ENCODE measurements at places on chromosomes 2 and 18.

- DNase-seq = no peak
Measured at GRCh38 chr2:223598994-223599639, 3.0 kb downstream of the SCG2 start.

GRCh38 chr2:23653326-23653725 is 268.3 kb downstream of the KLHL29 start:
- no peak for DNase-seq

- no peak for DNase-seq
Measured at GRCh38 chr18:75421656-75422055, 5.8 kb downstream of the SMIM21 start.

DNA sequence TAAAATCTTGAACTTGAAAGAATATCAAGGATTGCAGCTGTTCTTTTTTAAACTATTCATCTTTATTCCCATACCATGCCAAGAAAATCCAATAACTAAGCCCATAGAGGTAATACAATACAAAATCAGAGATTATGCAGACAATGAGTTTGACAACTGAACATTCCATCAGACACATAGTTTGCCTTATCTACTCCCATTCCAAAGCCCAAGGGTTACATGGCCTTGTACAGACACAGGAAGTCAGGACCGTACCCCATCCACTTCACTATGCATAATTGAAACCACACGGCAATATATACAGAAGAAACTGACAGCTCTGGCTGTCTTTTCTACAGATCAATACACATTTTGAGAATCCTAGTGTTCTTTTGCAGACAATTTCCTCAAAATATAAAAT is 181.3 kb downstream of the TMX3 start:
- no peak for DNase-seq

GRCh38 chr2:110167326-110168000 is 37.4 kb downstream of the NPHP1 start:
- no peak for DNase-seq

DNA sequence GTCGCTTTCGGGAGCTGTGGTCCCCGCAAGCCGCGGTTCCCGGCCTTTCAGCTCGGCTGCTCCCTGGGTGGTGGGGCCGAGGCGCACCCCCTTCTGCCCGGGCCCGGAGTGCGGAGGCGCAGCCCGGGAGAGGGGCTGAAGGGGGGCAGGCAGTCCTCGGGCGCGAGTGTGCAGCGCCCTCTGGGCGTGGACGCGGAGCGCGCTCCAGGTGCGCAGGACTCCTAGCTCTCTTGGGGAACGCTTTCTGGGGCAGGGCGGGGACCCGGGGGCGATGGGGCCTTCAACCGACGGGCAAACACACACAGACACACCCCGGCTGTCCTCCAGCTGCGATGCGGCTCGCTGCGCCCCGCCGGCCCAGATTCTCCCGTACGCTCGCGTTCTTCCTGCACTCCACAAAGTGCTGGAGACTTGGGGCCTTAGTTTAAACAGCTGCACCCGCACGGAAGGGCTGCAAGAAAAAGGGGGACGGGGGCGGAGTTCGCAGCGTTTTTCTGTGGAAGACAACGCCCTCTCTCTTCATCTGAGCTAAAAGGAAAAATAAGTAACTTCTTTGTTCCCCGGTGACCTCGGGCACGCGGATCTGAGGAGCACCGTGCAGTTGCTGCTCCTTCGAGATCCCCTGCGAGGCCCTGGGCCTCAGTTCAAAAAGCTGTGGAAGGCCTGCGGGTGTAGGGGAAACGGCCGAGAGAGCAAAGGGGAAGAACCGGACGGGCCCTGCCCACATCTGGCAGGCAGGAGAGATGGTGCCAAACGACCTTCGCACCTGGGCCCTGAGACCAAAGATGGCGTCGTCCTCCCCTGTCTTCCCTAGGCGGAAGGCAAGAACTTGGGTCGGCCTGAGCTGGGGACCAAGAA is 593 bp upstream of the SDC1 start:
- no peak for DNase-seq

- DNase-seq = no peak
Measured at GRCh38 chr2:45131587-45131986, 122.3 kb upstream of the SIX2 start.

DNA sequence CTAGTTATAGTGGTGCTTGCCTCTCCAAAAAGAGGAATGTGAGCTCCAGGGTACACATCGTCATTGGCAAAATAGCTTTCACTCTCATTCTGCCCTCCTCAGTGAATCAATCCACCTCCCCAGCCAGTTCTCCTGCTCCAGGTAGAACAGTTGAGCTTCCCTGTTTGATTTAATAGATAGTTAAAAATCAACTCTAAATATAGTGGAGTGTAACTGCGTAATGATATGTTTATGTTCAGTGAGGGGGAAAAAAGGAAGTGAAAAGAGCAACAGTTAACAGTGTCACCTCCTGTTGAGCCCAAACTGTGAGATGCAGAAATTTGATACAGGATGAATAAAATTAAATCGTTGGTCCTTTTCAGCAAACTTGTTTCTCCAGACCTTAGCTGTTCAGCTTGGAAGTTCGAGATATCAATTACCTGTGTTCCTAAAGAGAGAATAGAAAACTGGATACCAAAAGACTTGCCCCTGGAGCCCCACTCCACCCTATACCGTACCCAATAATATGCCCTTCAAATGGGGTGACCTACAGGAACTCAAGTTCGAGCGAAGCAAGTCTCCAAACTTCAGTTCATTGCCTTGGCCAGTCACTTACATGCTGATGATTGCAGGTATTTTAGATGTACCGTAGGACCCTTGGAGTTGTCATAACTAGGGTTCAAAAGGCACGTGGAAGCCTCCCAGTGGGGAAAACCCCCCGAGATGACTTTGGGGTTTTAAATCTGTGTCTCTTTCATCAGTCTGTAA is 708.4 kb downstream of the RNF144A start:
- no peak for DNase-seq

DNA sequence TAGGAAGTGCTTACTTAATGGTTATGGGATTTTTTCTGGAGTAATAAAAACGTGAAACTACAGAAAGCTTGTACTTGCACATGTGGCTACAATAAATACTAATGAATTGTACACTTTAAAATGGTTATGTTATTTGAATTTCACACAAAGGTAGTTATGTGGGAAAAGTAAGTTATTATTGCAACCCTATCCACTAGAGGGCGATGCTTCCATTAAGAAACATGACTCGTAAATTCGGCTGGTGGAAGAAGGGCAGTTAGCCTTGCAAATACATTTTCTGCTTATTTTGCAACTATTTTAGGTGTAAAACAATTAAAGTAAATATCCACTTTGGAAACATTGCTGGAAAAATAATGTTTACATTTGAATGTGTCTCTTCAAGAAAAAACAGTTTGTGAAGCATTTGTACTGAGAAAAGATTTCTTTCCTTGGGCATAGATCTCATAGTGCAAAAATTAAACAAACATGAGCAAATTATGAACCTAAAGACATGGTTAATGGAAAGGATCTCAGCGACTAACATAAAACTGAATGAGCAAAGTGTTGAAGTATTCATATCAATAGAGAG is 68.1 kb upstream of the CSRNP3 start:
- no peak for DNase-seq

DNA sequence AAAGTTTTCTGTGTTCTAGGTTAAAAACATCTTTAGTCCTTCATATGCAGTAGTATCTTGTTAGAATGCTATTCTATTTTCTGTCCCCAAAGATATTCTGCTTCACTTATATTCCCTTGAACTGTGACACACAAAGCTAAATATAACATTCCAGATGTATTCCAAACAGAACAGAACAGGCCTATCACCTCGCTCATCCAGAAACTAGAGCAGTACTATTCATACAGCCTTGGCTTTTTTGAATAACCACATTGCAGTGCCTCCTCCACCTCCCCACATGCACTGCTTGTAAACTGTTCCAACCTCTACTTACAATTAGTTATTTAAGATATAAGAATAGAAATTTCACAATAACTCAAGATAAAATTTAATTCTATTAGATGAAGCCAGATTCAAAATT is 196.8 kb downstream of the EXOC6B start:
- DNase-seq = no peak

DNA sequence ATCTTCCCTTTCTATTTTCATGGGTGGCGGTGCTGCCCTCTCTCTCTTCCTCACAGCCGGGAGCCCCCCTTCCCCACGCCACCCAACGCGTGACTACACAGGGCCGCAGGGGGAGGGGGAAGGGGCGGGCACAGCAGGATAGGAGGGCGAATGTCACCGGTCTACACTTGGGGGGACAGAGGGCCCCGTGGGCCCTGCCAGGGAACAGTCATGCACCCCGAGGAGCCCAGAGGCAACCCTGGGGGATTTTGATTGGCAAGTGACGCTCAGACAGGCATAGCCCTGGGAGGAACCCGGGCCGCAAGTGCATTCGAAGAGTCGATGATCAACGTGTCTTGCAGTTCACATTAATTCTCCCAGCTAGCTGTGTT is 91.1 kb upstream of the ANKRD30BL start:
- no peak for DNase-seq

- DNase-seq = no peak
Measured at GRCh38 chr2:232523682-232524597, 2.0 kb upstream of the CHRND start.

DNA sequence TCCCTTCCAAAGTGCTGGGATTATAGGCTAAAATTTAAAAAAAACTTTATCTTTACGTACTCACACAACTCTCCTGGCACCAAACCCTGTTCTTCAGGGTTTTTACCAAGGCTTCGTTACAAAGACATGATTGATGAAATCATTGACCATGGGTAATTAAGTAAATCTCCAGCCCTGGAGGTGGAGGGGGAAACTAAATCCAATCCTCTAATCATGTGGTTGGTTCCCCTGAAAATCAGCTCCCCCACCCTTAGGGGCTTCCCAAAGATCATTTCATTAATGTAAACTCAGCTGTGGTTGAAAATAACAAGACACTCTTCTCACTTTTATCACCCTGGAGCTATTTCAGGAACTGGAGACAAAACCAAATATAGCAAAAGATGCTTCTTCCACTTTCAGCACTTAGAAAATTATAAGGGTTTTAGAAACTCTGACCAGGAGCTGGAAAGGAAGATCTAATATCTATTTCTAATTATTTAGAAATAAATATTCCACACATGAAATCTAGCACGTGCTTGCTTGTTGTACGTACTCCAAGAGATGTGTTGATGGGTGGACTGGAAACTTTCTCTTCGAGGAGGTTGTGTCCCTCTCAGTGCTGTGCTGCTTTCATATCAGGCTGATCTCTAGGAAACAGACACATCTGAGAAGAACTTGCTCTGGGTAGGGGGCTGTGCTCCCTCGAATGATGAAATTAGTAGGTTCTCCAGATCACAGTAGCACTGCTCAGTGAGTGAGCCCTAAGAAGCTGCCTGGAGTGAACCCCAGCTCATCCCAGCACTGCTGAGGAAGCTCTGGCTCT is 67.2 kb downstream of the SMAD4 start:
- no peak for DNase-seq

DNA sequence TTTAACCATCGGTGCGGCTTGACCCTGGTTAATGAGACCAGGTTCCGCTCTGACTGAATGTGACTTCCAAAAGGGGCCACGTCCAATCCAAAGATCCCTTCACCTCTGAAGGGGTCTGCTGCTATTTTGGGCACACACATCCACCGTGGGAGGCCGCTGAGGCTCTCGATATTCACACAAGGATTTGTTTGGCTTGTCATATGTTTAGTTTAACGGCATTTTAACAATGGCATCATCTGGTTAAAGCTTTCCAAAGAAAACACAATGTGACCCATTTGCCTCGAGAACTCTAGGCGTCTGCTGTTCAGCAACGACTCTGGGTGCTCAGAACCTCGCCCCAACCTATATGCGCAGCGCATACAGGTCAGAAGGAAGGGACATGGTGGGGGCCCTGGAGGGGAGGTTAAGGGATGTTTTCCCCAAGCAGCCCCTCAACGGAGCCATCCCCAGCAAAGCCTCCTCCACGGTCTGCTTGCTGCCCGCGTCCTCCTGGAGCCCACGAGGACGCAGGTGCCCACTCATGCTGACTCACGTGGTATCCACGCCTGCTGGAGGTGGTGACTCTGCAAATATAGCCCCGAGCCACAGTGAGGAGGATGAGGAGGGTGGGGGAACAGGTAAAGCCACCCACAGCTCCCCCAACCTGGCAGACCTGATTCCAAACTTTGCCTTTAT is 260.3 kb downstream of the HDAC4 start:
- no peak for DNase-seq

- no peak for DNase-seq
Measured at GRCh38 chr2:47129191-47129706, 25.9 kb downstream of the STPG4 start.

DNA sequence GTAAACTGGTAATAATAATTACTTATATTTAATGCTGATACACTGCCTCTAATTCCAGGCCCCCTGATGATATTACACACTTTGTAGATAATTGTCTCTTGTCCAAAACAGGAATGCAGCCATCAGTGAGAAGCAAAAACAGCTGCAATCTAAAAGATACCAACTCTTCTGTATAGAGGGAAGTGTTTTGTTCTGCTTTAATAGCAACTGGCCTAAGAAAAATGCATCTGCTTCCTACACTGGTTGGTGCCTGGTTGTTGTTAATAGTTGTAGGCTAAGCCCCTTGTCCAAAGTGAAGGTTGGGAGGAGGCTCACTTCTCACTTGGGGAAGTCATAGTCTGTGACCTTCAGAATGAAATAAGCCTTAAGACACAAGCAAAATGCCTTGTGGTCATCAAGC is 332.0 kb downstream of the ZNF521 start:
- DNase-seq = no peak

DNA sequence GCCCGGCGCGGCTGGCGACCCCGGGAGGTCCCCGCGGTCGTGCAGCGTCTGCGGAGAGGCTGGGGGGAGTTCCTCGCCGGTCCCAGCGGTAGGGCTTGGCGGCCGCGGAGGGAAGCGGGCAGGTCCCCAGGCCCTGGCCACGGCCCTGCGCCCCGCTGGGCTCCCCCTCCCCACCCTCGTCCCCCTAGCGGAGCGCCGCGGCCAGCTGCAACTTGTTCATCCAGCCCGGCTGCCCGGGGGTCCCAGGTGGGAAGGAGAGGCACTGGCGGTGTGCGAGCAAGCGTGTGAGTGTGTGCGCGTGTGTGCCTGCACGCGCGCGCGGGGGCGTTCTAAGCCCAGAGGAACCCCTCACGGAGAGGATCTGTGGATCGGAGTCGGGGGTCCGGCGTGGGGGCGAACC is 1.3 kb downstream of the PTPRM start:
- DNase-seq = no peak

- no peak for DNase-seq
Measured at GRCh38 chr18:52403291-52404021, 63.5 kb downstream of the DCC start.

DNA sequence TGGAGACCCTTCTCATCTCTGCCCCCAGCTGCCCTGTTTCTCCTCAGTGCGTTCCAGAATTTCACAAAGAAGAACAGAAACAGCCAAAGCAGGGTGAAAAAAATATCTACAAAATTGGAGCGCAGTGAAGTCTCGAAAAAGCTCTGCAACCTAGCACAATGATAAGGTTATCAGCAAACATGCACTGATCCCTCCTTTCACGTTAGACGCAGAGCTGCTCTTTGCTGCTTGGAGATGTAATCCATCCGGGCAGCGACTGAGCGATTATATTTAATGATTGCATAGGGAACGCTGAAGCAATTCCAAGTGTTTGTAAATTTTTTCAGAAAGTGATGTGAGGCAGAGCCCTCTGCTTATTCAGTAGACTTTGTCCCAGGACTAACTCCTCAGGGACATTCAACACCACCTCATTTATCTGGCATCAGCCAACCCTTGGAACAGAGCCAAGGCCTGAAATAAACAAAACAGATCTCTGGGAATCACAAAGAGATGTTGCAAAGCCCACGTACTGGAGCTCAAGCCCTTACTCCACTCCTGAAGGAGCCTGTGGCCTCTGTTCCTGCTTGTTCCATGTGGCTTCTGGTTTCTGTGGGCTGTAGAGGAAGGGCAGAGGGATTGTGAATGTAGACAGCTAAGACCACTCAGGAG is 172.6 kb upstream of the BCL2L11 start:
- no peak for DNase-seq

Measured in activated T-helper 1 cell treated with Interleukin-2 at 50 U/mL for 16 hours (primary cell).